Left kidney (tissue), 8 donors: ENCODE measurements at places on chromosomes 11 and 22. TPM values are rescaled to one million over a fixed set of nuclear protein-coding genes. Genes with fewer than 3 reads are reported as not detected.

The MRPL11 gene
- polyA plus RNA-seq = 67.5 TPM

GRCh38 chr11:47243454-47243853 is 5.2 kb downstream of the ACP2 start:
- no peak for DNase-seq

DNA sequence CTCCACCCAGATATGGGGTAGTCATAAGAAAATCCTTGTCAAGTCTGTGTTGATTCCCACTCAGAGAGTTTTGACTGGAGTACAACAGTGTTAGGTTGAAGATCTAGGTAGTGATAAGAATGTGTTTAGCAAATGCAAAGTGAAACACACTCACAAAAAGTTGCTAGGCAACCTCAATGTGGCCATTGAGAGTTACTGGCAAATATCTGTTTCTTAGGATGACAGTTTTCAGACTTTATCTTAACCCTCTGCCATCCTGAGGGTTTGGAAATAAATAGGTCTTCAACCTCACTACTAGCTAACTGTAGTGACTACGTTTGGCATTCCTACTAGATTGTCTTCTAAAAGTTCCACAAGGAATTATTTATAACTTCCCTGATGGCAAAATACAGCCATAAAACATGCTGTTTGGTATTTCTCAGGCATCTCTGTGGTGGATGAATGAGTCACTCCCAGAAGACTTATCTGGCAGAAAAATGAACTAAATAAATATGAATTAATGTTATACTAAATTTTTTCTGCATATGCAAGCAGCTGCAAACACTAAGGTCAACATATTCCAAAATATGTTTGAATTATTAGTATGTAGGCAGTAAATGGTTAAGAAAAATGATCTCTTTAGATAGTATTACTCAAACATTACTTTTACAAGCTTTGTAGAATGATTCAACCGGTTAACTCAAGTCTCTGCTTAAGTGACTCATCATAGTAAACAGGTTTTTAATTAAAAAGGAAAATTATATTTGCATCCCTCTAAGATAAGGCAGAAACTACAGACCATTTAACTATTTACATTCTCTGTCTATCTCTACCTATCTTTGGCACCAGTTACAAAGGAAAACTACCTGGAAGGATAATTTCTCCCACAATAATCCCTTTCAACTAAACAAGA is 17.1 kb upstream of the SYTL2 start:
- DNase-seq = no peak

- DNase-seq = no peak
These were observed 81.7 kb downstream of the MTNR1B start for GRCh38 chr11:93051186-93051585.

GRCh38 chr22:39414886-39415285 is 15.3 kb downstream of the TAB1 start:
- DNase-seq = no peak

- DNase-seq = no peak
These were observed 13.6 kb upstream of the APOL5 start for GRCh38 chr22:35703861-35704584.

DNA sequence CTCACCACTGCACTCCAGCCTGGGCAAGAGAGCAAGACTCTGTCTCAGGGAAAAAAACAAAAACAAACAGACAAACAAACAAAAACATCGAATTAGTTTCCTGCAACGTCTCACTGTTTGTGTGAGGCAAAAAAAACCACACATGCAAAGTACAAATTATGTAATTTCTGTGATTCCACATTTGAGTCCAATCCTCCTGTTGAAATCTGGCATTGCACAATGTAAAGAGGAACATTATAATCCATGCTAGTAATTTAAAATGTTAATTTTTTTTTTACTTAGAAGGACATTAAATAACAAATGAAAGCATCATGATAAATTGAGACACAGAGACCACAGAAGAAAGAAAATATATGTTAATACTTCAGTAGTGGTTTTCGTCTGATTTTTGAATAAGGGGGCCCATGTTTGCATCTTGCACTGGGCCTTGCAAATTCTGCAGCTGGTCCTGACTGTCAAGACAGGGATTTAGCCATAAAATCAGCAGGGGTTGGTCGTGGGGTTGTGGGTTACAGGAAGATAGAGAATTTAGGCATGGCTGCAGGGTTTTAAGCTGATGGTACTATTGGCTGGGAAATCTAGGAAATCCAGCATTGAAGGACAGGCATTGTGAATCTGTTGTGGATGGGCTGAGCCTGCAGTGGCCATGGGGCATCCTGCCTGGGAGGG is 102.6 kb upstream of the ALDH3B2 start:
- DNase-seq = no peak

DNA sequence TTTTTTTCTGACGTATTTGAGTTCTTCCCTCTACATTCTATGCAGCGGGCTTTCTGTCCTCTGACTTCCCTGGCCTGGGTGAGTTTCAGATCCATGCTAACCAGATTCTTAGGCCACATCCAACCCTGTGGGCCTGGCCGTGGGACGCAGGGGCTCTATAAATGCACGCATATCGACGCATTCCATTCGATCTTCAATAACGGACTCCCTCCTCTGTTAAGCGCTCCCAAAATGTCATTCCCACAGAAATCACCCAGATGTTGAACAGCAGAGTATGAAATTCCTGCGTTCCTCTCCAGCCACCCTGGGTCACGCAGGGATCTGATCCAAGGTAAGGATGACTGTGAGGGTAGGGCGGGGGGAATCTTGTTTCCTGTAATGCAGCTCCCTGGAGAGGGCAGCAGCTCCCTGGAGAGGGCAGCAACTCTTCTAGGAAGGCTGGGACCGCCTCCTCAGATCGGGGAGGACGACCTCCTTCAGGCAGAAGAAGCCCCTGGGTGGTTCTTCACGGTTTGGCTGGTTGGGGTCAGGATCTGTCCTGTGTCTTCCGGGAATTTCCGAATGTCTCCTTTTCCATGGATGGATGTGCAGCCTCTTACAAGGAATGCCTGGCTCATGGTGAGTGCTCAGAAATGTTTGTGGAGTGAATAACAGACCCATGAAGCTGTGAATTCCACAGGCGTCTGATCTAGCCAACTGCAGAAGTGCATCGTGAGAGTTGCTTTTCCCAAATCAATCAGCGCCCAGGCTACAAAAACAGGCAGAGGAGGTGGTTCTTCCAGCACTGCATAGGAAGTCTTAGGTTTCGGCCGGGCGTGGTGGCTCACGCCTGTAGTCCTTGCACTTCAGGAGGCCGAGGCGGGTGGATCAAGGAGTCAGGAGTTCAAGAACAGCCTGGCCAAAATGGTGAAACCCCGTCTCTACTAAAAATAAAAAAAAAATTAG is 12.2 kb downstream of the MRGPRD start:
- no peak for DNase-seq
